Kidney epithelial cell (primary cell): ENCODE measurements at places on chromosomes 16 and 17.

DNA sequence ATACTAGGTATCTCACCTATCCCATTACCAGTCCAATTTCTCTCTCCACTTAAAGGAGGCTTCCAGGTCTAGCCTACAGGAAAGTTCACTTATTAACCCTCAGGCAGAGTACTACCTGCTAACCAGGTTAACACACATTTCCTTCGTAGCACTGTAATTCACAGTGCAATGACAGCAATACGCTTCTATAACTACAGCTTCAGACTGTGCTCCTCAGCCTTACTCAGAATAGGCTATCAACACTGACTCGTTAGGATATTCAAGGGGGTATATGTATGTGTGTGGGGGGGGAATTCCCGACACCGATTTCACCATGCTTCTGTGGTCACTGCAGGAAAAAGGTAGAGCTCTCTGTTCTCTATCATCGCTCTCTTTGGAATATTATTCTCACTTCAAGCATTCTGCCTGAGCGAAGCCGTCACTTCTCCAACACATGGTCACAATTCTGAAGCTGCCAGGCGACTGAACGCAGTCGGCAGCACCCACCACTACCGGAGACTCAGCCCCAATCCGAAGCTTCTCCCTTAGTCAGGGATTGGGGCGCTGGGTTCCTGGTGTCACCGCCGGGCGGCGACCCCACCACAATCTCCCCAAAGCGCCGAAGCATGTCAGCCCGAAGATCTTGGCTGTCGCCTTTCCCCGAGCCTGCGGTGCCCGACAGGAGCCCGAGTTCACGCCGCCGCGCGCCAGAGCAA is 618 bp downstream of the GGA3 start:
- no peak for DNase-seq

DNA sequence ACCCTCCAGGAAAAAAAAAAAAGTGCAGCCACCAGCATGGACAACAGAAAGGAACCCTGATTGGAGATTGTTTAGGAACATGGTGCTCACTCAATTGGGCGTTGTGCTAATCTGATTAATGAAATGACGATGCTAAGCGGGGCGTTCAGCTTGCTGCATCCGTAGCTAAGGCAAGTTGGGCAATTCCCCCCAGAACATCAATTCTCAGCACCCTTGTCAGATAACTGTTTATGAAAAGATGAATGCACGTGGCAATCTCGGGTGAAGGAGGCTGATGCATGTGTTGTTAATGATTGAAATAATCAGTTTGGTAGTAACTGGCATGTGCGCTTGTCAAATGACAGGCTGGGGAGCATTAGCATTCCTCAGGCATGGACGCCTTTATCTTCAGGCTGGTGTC is 57.0 kb downstream of the HS3ST3A1 start:
- DNase-seq: no peak

DNA sequence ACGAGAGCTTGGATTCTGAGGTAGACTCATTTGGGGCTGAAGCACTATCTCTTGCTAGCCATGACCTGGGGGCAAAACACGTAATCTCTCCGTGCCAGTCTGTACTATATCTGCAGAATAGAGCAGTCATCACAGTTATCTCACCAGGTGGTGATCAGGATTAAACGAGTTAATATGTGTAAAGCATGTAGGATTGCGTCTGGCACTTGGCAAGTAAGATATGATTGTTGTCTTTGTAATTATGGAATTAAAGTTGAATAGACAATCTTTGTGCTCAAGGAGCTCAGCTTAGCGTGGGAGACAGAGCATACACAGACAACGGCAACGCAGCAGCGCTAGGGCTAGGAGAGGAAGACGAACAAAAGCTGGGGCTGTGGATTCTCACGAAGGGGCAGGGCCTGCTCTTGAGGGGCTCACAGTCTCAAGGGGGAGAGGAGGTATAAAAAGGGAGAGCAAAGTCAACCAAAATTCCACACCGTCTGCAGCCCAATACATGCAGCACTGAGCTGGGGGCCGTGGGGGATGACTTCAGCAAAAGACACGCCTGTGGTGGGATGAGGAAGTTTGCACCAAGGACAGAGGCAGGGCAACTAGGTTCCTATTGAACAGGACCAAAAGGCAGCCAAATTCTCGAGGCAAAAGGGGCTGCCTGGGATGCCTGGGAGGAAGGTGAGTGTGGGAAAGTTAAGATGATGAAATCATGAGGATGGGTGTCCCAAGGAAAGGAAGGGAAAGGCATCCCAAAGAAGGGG is 68.6 kb downstream of the SDK2 start:
- DNase-seq: no peak

GRCh38 chr17:14298221-14298946 is 2.5 kb upstream of the HS3ST3B1 start:
- DNase-seq: no peak

DNA sequence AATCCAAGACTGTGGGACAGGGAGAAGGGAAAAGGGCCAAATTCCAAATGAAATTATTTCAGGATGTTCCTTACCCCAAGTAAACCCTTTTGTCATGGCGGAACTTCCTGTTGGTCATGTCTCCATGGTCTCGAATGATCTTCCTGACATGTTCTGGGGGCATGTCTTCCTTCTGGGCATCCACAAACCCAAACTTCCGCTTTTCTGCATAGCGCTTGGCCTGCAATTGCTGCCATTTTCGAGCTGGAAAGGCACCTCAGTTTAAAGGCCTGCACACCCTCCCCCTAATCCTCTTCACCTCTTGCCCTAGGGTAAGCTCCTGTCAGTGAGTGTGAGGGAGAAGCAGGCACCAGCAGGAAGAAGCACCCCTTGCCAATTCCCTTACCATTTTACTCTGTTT is 1.2 kb downstream of the PRPF8 start:
- DNase-seq: no peak
